ENCODE measurements at places on chromosomes 16 and 17. TPM values are rescaled to one million over a fixed set of nuclear protein-coding genes. Genes with fewer than 3 reads are reported as not detected.

Gene STX1B
- total RNA-seq = 0.26 TPM

Gene CRK
- total RNA-seq = 89.2 TPM

- DNase-seq = no peak
These were observed 37.3 kb downstream of the SMARCE1 start for GRCh38 chr17:40610359-40610758.

- DNase-seq = no peak
These were observed 1.2 kb downstream of the EPX start for GRCh38 chr17:58193641-58194255.

- DNase-seq = no peak
These were observed 30.6 kb downstream of the MYO18A start for GRCh38 chr17:29149431-29150064.

GRCh38 chr16:77328768-77329167 lies 106.1 kb downstream of the ADAMTS18 start:
- DNase-seq = no peak

Gene OR1A1
- not detected for total RNA-seq

- peak; percentile 38 for DNase-seq
These were observed 31.9 kb downstream of the PMP22 start for GRCh38 chr17:15233022-15233805.

DNA sequence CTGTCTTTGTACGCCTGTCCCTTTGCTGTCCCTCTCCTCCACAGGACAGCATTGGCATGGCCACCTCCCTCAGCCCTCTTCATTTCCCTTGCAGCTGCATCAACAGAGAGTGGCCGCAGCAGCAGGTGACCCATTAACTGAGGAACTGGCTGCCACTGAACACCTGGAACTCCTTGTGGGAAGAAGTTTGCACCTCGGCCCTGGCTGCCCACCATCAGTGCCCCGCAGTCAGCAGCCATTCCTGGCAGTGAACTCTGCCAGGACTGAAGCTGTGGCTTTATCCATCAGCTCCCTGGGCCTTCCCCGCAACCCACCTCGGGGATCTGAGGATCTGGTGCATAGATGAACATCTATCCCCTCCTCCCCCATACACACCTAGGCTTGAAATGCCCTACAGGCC lies 13.1 kb upstream of the RNF135 start:
- DNase-seq = no peak

Gene HSPB9
- not detected for total RNA-seq

- DNase-seq = no peak
These were observed 64.3 kb downstream of the KLHDC4 start for GRCh38 chr16:87701505-87701921.

DNA sequence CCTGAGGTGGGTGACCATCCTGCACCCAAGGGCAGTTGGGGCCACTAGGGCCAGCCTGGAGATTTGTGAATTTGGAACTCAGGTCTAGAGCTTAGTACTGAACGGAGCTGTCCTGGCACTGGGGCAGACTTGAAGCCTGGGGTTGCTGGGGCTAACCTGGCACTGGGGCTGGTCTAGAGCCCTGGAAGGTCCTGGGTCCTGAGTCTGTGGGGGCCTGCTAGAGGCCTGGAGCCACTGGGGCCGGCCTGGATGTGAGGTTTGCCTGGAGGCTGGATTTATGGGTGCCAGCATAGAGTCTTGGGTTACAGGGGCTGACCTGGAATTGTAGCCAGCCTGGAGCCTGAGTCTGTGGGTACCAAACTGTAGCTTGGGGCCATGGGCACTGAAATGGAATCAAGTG lies 1216.9 kb downstream of the CDH11 start:
- no peak for DNase-seq

DNA sequence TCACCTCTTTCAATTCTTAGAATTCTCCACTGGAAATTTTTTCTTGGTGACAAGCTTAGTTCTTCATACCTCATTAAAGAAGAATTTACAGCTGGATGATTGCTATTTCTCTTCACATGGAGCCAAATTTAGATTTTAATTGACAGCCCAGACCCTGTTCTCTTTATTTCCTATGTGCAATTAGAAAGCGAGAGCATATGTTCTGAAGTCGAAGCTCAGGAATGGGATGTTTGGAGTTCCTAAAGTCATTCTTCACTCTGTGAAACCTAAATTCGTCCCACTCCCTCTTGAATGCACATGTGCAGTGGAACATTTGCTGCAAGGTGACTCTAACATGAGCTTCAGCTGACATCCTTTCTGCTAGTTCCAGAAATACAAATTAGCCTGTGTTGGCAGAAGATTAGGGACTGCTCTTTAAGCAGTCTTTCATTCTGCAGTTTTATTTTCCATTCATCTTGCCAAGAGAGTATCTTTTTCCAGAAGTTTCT lies 129.3 kb upstream of the KCNJ16 start:
- no peak for DNase-seq

Gene IGF2BP1
- 16.0 TPM for total RNA-seq

- peak; percentile 72 for DNase-seq
These were observed 195.4 kb downstream of the KATNIP start for GRCh38 chr16:27745348-27745747.

Gene KAT8
- total RNA-seq = 46.6 TPM

Gene HAS3
- total RNA-seq = 0.31 TPM

DNA sequence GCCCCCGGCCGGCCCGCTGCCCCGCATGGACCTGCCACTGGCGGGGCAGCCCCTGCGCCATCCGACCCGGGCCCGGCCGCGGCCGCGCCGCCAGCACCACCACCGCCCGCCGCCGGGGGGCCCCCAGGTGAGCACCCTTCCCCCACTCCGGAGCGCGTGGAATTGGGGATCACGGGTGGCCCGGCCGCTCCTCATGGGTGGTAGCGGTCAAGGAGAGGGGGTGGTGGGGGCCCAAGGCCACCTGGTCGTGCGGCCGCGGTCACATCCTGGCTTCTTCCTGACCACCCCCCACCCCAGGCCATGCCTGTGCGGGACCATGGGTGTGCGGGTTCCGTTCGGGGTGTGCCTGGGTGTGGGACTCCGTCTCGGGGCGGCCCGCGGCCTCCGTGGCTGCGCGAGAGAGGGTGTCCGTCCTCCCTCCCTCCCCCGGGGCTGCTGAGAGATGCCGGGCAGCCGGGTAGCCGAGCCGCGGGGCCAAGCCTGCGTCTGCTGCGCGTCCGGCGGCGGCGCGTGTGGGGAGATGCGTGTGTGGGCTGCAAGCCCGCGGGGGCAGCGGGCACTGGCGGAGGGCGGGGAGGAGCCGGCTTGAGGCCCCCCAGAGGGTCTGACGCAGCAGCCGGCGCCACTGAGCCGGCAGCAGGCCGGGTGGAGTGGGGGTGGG lies 6.8 kb downstream of the ACD start:
- DNase-seq = no peak

DNA sequence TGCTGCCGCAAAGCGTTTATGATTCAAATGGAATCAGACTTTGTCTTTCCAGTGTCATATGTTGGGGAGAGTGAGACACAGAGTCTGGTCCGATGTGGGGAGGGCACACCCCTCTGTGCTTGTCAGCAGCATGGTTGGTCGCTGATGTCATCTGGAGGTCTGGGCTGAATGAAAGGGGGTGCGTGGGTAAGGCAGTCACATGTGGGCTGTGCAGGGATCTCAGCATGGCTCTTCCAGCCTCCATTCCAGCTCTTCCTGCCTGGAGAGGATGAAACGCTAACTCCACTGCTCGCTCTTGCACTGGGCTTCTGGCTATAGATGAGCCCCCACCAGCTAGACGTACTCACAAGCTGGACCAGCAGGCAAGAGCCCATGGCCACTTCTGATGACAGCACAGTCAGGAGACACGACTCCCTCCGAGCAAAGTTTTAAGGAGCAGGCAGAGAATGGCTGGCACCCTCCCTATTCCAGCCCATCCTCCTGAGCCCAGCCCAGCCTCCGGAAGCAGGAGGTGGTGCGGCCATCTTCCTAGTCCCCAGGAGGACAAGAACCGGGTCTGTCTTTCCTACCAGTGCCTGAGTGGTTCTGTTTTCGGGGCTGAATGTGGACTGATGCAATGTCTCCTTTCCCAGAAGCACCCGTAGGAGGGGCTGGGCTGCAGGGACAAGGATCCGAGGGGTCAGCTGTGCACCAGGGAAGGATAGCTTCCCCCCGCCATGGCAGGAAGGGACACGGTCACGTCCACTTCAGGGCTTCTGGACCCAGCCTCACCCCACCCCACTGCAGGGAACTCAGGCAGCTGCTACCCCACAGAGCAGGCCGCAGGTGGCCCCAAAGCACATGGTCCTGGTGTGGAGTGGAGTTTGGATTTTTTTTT lies 41.5 kb upstream of the CBFA2T3 start:
- peak; percentile 59 for DNase-seq

Gene CEMP1
- total RNA-seq = not detected

- DNase-seq = no peak
These were observed 26.6 kb upstream of the NAGLU start for GRCh38 chr17:42509409-42509808.

DNA sequence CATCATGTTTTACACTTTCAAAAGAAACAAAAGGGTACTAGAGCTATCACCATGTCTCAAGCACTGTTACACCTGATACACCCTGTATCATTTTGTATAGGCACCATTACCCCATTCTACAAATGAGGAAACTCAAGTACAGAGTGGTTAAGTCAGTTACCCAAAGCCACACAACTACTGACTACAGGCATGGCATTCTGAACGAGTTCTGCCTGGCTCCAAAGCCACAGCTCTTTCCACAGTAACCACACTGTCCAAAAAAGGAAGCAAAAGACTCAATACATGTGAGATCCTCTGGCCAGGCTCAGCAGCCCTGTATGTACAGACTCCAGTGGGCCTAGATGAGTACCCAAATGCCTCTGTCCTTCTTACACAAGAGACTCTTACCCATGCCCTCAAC lies 4.7 kb downstream of the DYNC1LI2 start:
- DNase-seq = no peak

Gene ZNF423
- not detected for total RNA-seq

GRCh38 chr17:19414396-19415280 lies 3.6 kb downstream of the RNF112 start:
- no peak for DNase-seq

- no peak for DNase-seq
These were observed 383.6 kb downstream of the KCNJ2 start for GRCh38 chr17:70552982-70553334.

DNA sequence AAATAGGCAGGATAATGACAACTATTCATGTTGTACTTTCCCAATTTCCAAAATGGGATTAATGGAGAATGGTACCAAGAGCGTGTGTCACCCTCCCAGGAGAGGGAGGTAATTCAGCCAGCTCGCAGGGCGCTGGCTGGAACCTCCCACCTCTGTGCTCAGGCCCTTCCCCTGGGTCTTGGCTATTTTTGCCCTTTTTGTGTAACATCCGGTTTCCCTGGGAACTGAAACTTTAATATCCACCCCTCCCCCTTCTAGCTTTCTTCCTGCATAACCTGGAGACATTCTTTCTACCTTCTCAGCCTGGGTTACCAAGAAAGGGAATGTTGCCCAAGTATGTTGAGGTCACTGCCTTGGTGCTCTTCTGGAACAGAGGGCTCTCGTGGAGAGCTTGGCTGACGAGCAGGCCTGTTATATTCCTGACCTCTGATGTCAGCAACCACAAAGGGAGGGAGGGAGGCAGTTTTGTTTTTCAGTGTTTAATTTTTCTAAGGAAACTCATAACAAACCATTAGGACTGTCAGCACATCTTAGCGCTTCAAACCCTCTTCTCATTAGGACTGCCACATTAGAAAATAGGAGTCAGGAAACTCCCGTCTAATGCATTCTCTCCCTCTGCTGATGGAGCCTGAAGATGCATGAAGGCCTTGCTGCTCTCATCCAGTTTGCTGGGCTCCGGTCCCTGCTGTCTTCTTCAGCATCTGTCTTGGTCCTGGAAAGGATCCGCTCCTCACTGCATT lies 25.6 kb downstream of the ITGB3 start:
- peak; percentile 95 for DNase-seq

Gene SSTR5
- not detected for total RNA-seq

DNA sequence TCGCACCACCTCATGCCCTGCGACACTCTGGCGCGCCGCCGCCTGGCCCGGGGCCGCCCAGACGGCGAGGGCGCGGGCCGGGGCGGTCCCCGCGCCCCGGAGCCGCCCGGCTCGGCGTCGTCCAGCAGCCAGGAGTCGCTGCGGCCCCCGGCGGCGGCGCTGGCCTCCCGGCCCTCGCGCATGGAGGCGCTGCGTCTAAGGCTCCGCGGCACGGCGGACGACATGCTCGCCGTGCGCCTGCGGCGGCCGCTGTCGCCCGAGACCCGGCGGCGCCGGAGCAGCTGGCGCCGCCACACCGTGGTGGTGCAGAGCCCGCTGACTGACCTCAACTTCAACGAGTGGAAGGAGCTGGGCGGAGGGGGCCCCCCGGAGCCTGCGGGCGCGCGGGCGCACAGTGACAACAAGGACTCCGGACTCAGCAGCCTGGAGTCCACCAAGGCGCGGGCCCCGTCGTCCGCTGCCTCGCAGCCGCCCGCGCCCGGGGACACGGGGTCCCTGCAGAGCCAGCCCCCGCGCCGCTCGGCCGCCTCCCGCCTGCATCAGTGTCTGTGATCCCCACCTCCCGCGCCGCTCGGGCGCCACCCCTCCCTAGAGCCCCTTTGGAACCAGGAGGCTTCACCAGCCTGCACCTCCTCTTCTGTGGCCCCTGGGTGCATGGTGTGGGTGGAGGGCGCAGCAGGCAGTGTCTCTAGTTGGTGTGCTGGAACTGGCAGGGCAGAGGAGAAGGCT lies 82.3 kb downstream of the ARHGAP23 start:
- DNase-seq = no peak

Gene ZNF469
- total RNA-seq = 0.91 TPM

- DNase-seq = peak; percentile 77
These were observed 23.6 kb downstream of the CENPV start for GRCh38 chr17:16329519-16330271.

Gene KRTAP16-1
- not detected for total RNA-seq

Gene GDPD3
- total RNA-seq = 1.8 TPM

GRCh38 chr17:29176558-29177351 lies 3.4 kb downstream of the MYO18A start:
- peak; percentile 49 for DNase-seq

DNA sequence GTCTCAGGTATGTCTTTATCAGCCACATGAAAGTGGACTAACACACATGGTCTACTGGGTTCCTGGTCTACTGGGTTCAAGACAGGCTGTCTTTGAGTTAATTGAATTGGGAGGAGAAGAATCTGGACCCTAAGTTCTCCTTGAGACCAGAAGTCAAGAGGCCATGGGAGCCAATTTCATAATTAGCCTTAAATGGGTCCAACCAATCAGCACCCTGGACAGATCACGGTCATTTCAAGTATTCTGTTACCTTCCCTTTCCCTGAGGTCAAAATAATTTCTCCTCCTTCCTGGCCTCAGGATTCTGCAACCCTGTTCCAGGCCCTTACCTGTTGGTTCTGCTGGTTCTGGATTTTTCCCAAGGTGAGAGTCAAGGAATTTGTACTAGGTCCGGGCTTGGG lies 23.8 kb downstream of the OSBPL7 start:
- DNase-seq = no peak

DNA sequence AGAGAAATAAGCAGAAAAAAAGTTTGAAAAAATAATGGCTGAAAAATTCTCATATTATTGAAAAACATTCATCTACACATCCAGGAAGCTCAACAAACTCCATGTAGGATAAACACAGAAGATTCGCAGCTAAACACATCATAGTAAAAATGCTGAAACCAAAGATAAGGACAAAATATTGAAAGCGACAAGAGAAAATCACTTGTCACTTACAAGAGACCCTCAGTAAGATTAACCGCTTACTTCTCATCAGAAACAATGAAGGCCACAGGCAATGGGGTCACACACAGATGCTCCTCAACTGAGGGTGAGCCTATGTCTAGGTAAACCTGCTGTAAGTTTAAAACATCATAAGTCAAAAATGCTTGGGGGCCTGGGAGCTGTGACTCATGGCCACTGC lies 38.1 kb upstream of the METRNL start:
- no peak for DNase-seq

Gene SLC5A11
- total RNA-seq = 0.05 TPM

Data from A172 (cell line).